Activated T-helper 1 cell treated with anti-CD3 and anti-CD28 coated beads, Interleukin-2, amount 50 U/mL, for 16 hours (primary cell): ENCODE measurements at places on chromosomes 7 and 10.

DNA sequence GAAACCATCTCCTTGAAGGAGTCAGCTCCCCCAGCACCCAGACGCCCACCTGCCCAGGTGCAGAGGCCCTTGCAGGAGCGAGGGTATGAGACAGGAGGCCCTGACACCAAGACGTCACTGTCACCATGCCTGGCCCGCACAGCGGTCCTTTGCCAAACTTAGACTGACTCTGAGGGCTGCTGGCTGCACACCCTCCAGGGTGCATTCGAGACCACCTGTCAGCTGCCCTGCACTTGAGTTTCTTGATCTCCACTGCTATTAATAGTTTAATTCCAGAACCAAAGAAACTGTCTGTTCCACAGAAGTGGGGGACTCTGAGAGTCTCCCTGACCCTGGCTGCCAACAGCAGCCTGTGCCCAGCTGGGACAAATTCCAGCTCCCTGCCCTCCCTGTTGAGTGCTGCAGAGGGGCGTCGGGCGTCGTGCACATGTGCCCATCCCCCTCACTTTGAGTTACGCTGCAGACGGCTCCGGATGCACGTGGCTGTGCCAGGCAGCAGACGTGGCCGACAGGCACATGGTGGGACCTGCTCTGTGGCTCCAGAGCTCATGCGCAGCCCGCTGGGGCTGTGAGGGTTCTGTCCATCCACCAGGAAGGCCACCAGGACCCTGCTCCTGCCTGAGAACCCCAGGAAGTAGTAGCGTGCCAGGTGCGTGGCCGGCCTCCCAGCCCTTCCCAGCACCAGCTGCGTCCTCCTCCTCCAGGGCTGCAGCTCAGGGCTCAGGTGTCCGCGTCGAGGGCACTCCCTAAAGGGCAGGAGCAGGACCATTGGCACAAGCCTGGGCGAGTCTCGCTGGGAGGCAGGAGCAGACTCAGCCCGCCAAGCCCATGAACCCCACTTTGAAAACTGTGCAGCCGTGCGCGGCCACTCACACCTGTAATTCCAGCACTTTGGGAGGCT, 24.8 kb downstream of the ELFN1 start:
- DNase-seq, result no peak

DNA sequence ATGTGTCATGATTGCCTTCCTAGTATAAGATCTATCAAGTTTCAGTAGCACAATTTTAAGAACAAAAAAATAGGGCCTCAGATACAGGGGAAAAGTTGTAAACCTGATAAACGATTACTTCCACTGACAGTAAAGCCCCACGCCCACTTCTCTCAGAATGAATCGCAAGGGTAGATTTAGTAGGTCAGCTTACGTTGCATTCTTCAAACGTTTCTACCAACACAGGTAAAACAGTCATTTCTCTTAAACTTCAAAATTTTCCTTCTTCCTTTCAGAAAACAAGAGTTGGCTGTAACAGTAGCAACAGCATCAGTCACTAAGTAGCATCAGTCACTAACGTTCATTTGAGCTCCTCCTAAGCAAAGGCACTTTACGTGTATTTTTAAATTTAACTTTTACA, 221.5 kb downstream of the ADAM12 start:
- no peak for DNase-seq

DNA sequence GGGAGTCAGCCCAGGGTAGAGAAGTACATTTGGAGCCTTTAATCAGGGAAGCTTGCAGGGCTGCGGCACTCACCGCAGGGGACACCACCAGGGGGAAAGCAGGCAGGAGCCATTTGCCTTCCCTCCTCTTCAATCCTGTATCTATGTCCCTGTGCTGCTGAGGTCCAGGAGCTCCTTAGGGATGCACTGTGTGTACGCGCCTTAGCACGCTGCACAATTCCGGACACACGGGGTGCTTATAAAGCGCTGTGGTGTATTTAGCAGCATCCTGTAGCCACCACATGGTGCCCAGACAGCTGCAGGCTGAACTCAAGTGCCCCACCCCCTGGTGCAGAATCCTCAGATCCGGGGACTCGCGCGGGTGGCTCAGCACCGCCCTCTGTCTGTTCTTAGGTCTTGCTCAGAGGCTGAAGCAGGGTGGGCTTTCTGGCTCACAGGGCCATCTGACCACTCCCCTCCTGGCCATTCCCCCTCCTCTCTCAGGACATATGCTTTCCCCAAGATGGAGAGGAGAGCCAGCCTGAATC, 421.4 kb downstream of the SDK1 start:
- DNase-seq, result no peak

DNA sequence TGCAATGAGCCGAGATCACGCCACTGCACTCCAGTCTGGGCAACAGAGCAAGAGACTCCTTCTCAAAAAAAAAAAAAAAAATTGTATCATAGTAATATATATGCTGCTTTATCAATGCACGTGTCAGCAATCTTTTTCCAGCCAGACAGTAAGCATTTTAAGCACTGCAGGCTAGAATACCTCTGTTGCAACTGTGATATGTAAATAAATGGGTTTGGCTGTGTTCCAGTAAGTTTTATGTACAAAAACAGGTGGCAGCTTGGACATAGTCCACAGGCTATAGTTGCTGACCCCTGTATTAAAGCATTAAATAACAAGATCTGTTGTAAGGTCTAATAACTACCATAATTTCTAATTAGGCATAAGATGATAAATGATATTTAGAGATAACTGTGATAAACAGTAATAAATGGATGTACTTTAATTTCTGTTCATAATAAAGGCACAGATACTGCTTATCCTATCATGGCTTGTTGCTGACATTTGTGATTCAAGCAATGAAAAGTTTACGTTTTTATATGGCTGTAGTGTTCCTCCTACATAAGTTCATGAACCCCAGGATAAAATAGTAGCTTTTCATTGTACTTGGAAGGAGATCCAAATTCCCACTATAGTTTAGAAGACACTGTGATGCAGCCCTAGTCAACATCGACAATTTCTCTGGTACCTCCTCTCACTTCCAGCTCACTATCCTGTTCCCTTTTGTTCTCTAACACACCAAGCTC, 161.4 kb downstream of the ELMO1 start:
- no peak for DNase-seq

DNA sequence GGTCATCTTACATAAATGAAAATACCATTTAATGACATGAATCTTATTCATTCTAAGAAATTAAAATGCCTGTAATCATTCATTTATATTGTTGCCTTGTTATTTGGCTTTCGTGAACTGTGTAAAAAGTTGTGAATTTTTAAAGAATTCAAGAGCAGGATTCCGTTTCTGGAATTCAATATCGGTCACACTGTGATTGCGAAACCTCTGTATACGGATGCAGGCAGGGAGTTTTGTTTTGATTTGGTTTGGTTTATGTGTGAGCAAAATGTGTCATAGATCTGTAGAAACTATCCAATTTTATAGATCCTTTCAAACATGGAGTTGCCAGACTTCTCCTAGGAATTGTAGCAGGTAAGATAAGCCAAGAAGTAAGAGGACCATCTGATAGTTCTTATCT, 441.4 kb downstream of the DPP6 start:
- no peak for DNase-seq

- no peak for DNase-seq
Observed at GRCh38 chr7:46707973-46708372, 786.9 kb upstream of the IGFBP3 start.

GRCh38 chr7:111561654-111561903, 713 bp downstream of the IMMP2L start:
- no peak for DNase-seq

GRCh38 chr10:58409956-58410610, 24.9 kb downstream of the TFAM start:
- DNase-seq, result no peak

DNA sequence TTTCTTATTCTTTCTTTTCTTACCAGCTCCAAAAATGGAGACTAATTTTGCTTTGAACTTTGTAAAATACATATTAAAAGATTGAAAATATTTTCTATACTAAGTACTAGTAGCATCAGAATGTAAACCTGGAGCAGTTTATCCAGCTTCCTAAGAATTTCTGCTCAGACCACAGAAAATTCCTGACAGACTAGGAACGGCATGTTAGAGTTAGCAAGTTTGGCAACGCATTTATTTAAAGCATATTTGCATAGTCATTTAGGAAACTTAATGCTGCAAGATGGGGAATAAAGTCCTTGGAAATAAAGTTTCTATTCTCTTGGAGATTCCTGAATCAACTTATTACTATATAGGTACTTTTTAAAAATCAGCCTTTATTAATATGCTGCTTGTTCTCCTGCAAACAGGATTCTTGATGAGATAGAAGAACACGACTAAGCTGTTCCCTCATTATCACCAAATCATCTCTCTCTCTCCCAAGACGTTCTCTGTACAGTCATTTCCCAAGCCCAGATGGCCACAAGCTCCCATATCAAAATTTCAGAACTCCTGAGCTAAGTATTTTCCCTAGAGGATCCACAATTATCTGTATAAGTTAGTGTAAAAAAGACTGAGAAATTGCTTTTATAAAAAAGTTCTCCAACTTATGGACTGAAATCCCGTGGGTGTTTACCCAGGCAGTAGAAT, 305.8 kb upstream of the NEBL start:
- no peak for DNase-seq

DNA sequence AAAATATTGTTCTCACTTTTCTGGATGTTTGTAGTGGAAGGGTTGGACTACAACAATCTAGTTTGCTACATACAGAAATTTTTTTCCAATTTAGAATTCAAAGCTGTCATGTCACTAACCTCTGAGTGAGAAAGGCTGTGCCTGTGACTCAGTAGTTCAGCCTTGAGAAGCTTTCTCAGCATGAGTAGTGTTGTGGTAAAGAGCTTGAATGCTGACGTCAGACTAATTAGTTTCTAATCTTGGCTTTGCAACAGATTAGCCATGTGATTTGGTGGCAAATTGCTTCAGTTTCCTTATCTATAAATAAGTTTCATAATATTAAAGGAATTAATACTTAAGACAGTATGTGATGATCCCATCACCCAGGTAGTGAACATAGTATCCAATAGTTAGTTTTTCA, 83.8 kb downstream of the ABCA13 start:
- DNase-seq, result no peak

DNA sequence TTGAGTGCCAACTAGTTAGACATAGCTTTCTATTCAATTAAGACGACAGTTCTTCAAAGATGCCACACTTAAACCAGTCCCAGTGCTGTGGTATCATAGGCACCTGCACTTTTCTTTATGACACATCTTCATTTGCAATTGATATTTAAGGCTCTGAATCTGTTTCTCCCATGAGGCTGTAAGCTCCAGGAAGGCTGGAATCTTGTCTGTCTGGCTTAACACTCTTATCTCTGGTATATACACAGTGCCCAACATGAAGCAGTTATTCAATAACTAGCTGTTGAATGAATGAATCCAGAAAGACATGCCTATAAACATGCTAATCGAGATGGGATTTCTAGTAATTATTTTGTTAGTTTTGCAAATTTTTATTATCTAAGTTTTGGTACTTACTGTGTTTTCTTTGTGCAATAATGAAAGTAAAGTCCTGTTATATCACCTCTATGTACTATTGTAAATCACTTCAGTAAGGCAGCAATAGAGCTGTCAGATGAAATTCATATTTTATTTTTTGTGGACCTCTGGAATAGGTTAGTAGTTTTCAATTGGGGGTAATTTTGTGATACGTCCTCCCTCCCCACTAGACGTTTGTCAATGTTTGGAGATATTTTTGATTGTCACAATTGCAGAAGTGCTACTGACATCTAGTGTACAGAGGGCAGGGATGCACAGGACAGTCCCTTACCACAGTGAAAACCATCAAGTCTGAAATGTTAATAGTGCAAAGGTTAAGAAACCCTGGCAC, 51.3 kb upstream of the STEAP4 start:
- no peak for DNase-seq

DNA sequence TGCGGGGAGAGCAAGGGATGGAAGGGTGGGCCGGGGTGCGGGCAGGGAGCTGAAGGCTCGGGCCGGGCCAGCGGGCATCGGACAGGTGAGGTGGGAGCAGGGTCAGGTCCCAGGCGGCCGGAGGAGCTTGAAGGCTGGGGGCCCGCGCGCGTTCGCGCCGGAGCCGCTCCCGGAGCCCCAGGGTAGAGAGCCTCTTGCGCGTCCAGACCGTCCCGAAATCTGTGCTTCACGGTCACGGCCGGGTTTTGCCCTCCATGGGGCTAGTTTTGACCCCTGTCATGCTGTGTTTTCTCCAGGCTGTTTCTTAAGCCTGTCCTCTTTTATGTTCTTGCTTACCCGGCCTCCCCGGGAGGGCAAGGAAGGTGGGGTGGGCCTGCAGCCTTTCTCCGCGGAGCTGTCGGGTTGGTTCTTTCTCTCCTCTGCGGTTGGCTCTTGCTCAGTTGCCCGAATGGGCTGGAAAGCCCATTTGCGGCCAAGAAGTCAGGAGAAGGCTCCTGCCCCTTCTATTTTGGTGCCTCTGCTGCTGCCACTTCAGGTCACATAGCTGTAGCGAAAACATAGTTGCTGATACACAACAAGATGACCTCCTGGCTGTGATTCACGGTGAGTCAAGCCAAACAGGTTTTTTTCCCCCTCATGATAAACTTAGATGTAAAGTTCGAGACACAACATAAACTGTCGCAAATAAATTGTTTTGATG, 650 bp downstream of the UBE2D1 start:
- DNase-seq, result no peak

DNA sequence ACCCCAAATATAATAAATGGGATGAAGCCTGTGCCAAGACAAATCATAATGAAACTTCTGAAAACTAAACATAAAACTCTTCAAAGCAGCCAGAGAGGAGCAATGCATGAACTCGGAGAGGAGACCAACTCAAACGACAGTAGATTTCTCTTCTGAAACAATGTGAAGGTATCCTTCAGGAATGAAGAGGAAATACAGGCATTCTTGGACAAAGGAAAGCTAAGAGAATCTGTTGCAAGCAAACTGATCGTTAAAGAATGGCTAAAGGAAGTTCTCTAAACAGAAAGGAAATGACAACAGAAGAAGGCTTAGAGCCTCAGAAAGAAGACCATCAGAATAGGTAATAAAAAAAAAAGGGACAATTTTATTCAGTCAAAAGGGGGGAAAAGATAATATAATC, 6.6 kb downstream of the GNA12 start:
- DNase-seq, result no peak

DNA sequence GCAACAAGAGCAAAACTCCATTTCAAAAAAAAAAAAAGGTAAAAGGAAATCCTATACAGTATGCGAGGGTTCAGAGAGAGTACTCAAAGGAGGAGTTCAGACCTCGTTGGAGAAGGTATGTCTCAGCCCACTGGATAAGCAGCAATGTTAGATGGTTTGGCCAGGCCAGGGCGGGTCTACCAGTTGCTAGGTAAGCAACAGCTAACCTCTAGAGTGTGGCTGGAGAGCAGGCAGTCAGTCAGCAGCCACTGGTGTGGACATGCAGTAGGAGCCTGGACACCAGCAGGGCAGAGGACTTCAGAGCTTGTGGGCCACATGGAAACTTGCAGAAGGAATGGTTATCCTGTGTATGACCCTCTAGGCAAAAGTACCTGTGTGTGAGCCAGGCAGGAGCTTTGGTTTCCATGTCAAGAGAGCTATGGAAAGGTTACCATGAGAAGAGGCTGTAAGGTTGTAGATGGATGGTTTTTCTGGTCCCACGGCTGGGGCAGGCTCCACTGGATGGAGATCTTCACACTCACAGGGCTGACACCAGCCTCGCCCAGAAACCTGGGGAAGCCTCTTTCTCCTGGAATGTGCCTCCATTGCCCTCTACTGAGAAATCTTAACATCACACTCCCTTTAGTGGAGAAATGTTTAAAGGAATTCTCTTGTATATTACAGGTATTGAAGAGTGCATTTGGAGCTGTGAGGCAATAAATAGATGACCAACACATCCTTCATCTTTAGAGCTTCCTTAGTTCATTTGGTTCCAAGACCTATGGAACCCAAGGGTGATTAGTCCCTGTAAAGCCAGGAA, 63.6 kb downstream of the CCDC186 start:
- DNase-seq, result no peak

- no peak for DNase-seq
Observed at GRCh38 chr7:123131140-123131539, 68.6 kb downstream of the SLC13A1 start.
